Stimulated activated CD4-positive, alpha-beta T cell treated with anti-CD3 and anti-CD28 coated beads, Interleukin-1b, Interleukin-23, amount 100 ng/mL, for 1 hour (primary cell): ENCODE measurements at places on chromosomes 11 and 22.
A peak's percentile ranks its signal among the peaks of the same experiment; 100 is the strongest.

DNA sequence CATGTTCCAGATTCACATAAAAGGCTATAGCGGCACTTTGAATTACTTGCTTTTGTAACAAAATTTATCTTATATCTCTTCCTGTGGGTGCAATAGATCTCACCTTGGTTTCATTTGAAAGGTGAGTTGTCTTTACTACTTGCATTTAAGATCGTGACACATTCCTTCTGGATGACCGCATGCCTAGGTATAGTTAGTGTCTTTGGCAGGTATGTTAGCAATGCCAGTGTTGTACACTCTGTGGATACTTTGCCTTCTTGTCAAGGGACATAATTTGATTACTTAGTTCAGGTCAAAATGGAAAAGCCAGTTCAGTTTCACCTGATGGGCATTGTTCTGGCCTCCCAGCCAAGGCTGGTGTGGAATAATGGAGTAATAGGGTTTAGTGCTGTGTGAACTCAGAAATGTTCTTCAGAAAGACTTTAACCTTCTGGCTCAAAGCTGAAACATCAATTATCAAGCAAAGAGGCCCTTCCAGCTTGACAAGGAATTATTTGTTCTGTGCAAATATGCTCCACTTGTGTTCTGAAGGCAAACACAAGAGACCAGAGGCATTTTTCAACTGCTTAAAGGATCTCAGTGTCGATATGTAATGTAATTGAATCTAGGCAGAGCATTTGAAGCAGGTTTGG is 64.6 kb downstream of the AMOTL1 start:
- no peak for DNase-seq

DNA sequence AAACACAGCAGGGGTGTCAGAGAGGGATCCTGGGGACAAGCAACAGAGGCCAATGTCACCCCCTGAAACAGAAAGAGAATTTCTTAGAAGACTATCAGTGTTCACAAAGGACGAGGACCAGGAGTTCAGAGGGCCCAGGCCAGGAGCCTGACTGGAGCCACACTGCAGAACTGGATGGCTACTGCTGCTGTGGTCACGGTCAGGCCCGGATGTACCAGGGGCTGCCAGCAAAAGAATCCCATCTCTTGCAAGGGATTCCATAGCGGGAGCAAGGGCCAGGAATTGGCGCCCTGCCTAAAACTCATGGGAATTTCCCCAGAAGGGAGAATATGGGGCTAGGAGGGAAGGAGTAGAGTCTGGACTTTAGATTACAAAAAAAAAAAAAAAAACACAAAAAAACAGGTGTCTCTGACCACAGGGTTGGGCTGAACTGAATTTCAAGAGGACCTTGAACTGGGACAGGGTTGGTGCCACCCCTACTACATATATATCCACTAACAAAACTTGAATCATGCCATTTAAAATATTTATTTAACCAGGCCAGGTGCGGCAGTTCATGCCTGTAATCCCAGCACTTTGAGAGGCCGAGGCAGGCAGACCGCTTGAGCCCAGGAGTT is 15.7 kb upstream of the KCTD14 start:
- DNase-seq = no peak

DNA sequence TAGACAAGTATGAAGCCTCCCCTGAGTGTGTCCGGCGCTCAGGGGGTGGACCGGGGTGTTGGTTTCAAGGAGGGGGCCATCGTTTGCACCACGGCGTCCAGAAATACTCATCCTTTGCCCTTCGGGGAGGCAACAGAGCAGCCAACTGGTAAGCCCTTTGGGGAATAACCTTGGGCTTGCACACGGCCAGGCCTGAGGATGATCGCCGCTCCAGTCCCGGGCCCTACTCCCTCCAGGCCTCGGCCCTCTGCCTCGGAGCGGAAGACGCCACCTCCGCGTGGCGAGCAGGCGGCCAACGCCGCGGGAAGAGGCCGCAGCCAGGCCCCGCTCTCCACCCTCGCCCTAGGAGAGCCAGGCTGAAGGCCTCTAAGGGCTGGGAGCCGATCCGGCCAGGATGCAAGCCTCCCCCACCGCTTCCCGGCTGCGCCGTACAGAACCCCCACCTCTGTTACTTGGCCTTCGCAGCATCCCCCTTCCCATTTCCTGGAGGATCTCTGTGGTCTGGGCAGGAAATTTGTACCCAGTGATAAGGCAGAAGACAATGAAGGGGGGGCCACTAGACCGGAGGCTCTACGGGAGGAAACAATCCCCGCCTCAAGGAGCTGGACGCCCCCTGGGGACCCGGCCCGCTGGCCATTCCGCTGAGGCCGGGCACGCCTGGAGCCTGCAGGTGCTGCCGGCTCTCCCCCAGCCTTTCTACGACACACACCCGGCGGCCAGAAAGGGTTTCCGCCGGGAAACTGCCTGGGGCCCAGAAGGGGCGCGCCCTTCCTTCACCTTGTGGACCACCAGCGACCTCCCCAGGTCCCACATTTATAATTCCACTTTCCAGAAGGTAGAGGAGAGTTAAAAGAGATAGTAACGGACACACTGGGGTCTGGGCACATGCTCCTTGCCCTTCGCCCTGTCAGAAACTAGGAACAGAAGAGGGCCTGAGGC is 2.6 kb downstream of the ESAM start:
- DNase-seq = no peak

DNA sequence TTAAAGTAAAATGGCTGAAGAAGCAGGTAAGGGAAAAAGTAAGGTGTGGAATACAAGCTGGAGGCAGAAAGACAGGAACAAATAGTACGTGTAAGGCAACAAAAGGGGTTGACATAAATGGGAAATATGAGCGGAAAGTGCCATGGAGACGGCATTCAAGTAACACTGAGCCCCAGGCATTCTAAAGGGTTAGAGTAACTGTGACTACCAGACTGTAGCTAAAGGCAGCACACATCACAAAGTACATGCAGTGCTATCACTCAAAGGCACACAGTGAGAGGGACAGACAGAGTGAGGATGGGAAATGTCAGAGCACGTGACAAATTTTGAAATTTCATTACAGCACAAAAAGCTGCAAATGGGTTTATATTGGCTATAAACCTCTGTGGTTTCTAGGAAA is 13.9 kb upstream of the MAML2 start:
- DNase-seq = no peak

GRCh38 chr11:11028017-11028692 is 170.3 kb upstream of the ZBED5 start:
- peak; percentile 60 for DNase-seq

GRCh38 chr11:64428693-64429092 is 69.7 kb downstream of the RPS6KA4 start:
- DNase-seq = no peak

GRCh38 chr11:27107548-27107947 is 66.9 kb downstream of the BBOX1 start:
- DNase-seq = no peak

DNA sequence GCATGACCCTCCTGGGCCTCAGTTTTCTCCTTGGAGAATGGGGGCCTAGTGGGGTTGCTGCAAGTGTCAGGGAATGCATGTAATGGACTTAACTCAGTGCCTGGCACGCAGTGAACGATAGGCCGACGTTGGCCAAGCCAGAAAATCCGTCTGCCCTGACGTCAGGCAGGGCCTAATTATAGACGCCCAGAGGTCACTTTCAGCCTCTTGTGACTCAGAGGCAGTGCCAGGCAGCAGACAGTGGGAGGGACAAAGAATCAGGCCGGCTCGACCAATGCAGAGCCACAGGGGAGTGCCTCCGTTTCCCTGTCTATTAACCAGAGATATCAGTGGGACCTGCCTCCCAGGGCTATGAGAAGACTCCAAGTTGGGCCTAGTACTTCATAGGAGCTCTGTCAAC is 115.0 kb downstream of the MN1 start:
- no peak for DNase-seq

DNA sequence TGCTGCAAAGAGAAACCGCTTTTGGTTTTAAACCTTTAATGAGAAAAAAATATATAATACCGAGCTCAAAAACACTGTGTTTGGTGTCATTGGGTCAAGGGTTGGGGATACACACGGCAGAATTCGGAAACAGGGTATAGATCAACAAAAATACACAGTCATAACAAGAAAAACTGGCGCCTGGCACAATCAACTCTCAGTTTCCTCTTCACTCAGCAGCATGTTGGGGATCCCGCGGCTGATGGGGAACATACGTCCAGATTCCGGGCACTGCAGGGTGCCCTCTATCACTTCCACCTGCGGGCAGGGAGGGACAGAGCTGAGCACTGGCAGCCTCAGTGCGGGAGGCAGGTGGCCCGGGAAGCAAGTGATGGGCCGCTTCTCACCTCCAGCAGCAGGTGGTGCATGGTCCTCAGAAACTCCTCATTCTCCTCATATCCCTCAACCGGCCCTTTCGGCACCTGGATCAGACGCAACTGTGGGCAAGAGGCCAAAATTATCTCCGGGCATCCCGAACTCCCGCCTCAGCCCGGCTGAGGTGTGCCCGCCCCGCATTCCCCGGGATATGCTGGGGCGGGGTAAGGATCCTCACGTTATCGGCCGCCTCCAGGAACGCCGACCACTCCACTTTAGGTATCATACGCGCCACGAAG is 561 bp downstream of the TRMT112 start:
- no peak for DNase-seq

DNA sequence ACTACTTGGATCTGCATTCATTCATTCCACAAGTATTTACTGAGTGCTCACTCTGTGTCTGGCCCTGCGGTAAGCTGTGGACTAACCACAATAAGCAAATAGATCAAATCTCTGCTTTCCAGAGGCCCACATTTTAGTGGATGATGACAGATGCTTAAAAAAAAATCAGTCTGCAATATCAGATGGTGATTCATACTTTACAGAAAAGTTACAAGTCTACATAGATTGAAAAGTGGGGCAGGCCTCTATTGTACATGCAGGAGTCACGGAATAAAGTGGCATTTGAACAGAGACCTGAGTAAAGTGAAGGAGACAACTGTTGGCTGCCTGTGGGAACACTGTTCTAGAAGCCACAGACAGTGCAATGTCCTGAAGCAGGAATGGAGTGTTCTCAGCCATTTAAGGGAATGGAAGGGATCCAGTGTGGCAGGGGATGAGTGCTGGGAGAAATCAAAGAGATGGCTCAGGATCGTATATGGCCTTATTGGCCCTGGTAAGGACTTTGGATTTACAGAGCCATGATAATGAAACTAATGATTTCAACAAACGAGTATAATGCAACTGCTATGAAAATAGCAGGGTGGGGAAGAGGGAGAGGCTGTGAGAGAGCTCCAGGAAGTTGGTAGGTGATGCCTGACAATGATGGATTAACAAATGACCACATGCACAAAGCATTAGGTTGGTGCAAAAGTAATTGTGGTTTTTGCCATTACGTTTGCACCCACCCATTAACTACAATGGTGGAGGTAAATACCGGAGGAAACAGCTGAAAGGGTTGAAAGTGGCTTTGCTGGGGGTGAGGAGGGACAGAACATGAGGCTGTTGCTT is 31.1 kb downstream of the TMEM45B start:
- DNase-seq = no peak

- DNase-seq = no peak
Measured at GRCh38 chr22:28497188-28497587, 182.5 kb downstream of the TTC28 start.

- DNase-seq = no peak
Measured at GRCh38 chr11:17748044-17748443, 13.5 kb downstream of the KCNC1 start.

DNA sequence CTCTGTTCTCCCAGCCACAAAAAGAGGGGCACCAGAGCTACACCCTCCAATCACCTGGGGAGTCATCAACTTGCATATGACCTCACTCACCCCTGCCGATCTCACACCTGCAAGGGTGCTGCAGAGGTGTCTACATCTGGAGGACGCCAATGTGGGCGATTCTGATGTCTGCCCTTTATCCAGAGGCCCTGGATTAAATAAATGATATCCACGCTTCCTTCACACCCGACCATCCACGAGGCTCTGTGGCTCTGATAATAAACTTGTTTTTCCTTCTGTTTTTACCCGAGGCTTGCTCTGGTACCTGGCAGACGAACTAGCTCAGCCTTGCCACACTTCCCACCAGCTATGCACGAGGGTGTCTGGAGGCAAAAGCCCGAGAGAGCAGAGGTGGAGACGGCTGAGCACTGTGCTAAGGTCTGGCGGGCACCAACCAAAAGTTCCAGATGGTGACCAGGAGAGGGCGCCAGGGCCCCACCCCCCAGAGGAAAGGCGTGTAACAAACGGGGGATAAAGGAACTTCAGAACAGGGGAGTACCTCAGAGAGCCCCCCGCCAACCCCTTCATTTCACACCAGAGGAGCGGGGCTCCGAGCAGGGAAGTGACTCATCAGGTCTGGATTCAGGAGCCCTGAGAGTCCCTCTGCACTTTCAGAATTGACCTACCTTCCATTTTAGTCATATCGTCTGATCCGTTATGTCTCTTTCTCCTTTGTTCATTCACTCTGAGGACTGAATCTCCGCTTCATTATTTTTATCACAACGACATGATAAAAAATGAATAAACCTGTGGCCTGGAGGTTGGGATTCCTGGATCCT is 13.5 kb downstream of the SCN3B start:
- no peak for DNase-seq

GRCh38 chr11:44750551-44751465 is 24.0 kb downstream of the TSPAN18 start:
- DNase-seq = no peak

- no peak for DNase-seq
Measured at GRCh38 chr22:37345863-37346504, 63.7 kb downstream of the CYTH4 start.

- DNase-seq = no peak
Measured at GRCh38 chr11:102306817-102307726, 10.2 kb upstream of the BIRC3 start.

GRCh38 chr11:85749287-85749834 is 61.6 kb downstream of the SYTL2 start:
- no peak for DNase-seq

DNA sequence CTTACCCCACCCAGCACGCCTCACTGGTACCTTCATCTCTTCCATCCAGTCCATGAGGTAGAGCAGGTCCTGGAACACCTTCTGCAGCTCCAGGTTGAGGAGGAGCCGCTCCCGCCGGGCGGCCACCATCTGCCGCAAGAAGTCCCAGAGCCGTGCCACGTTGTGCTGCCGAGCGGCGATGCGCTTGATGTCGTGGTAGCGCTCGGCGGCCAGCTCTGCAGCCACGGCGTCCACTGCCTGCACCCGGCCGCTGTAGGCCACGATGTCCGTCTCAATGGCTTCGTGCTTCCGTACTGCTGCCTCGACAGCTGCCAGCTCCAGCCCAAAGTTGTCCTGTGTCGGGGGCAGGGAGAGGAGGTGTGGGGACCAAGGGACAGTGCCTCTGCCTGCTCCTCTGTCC is 21.5 kb downstream of the SPTBN2 start:
- no peak for DNase-seq

- DNase-seq = no peak
Measured at GRCh38 chr11:11293798-11294550, 59.1 kb downstream of the CSNK2A3 start.

DNA sequence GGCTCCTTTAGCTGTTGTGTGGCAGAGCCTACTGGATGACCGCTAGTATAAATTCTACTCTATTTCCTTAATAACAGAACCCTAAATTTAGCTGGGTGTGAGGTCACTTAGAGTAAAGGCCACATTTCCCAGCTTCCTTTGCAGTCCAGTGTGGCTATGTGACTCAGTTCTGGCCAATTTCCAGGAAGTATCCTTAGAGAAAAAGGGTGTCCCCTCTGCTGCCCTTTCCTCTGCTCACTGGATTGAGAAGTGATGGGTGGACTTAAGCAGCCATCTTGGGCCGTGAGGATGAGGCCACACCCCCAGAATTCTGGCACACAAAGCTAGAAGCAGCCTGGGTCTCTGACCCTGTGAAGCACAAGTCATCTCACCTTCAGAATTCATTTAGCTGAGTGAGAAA is 11.7 kb upstream of the RASD2 start:
- no peak for DNase-seq
